Stimulated activated CD8-positive, alpha-beta memory T cell treated with anti-CD3 and anti-CD28 coated beads, Interleukin-4, amount 100 ng/mL, for 4 hours (primary cell): ENCODE measurements at places on chromosomes 5 and 9.

- DNase-seq: no peak
These were observed 118.1 kb downstream of the SIL1 start for GRCh38 chr5:139079991-139080610.

- no peak for DNase-seq
These were observed 49.9 kb upstream of the JAK2 start for GRCh38 chr9:4935001-4935672.

- DNase-seq: no peak
These were observed 120.6 kb downstream of the FOCAD start for GRCh38 chr9:20804489-20805250.

DNA sequence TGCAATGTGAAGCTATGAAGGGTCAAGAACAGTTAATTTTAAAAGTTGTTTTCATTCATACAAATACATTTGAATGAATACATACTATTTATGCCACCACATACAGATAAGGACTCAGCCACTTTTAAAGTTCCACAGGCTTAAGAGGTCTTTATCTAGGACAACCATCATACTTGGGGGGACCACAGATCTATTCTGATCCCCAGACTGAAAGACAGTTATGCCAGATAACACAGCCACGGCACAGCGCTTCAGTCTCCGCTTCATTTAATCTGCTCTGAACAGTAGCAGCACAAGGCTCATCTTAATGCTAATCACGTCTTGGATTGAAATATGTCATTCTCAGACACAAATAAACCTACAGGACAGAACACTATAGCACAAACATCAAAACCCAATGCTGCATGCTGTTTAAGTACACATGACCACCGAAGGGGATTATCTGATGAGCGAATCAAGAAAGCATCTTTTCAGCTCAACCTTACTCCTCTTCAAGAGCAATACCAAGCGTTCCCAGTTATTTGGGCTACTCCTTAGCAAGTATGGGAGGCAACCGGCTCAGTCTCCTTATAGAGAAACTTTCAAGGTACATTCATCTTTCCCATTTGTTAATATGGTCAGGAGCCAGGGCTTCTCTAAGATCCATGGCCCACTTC lies 33.3 kb downstream of the PUM3 start:
- DNase-seq: no peak

DNA sequence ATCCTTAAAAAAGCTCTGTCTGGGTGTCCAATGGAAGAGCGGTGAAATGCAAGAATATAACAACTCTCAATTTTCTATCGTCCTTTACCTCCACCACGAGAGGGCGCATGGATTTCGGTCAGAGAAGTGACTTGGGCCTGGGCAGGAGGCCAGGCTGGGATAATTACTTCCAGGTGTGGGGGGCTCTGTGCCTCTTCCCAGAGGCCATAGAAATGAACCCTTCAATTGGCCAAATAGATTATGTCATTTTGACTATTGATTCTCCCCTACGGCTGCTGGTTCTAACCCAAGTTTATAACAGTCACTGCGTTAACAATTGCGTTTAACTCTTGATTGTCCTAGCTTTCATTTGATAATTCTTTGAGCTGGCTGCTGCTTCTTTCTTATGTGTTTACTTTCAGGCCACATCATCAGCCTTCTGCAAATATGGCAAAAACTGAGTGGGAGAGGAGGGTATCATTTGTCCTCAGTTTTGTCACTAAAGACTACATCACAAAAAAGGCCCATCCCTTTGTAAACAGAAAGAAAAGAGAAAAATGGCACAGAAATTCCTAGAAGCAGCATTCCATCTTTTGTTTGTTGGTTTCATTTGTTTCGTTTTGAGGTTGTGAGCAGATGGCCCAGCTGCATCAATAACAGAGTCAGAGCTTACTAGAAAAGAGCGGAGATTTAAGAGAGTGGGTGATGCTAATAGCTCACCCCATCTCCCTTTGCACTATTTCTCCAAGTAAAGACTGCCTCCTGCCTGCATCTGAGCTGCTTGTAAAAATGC lies 45.4 kb upstream of the ZFR start:
- peak; percentile 20 for DNase-seq

DNA sequence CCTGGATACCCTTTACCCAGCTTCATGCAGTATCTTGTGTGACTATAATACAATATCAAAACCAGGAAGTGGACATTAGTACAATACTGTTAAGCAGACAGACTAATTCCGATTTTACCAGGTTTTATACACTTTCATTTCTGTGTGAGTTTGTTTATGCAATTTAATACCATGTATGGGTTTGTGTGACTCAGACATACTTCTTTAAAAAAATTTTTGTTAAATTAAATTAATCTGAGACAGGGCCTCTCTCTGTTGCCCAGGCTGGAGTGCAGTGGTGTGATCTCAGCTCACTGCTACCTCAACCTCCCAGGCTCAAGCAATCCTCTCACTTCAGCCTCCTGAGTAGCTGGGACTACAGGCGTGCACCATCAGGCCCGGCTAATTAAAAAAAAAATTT lies 156.8 kb downstream of the GAPVD1 start:
- DNase-seq: no peak

DNA sequence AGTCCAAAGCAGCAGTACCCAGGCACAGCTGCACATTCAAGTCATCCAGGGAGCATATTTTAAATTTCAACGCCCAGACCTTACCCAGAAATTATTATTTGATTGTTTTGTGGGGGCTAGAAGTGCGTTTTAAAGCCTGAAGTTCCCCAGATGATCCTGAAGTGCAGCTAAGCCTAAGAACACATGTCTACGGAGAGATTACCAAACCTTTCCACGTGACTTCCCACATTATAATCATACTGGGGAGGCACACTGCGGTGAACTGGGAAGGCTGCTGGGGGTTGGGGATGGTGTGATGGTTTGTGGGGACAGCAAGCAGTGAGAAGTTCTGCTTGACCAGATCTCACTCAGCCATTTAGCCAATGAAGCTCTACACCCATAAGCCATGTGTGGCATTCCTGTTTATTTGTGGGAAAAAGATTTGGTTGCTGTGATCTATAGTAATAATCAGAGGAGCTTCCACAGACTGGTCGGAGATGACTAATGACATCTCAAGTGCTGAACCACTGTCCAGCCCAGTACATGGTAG lies 93.4 kb upstream of the CDH6 start:
- DNase-seq: no peak

DNA sequence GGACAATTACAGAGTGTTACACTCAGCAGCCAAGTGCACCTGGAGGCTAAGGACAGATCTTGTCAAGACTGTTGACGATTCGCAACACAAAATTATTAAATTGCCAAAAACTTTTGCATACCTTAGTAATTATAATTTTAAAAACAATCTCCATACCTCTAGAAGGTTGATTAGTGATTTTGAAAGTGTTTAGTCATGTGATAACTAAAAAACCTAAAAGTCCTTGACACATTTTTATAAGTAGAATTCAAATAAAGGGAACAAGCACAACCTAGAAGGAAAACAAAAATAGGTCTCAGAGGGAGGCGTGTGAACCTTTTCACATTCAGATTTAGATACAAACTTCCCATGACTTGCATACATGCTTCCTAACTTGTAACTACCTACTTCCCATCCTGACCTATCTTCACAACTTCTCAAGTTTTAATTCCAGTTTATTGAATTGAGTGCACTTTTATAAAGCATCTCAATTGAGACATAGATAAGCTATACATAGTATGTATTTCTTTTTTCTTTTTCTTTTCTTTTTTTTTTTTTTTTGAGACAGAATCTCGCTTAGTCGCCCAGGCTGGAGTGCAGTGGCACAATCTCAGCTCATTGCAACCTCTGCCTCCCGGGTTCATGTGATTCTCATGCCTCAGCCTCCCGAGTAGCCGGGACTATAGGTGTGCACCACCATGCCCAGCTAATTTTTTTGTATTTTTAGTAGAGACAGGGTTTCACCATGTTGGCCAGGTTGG lies 5.8 kb downstream of the ZNF367 start:
- no peak for DNase-seq

GRCh38 chr9:121537283-121537682 lies 37.6 kb upstream of the GGTA1 start:
- DNase-seq: no peak

GRCh38 chr5:10301266-10301665 lies 6.4 kb downstream of the CMBL start:
- DNase-seq: no peak

GRCh38 chr5:80701597-80701996 lies 46.8 kb upstream of the DHFR start:
- DNase-seq: no peak

- no peak for DNase-seq
These were observed 479.5 kb downstream of the SPATA31A7 start for GRCh38 chr9:61669352-61669751.

GRCh38 chr5:61617039-61617438 lies 285.0 kb downstream of the ZSWIM6 start:
- no peak for DNase-seq

DNA sequence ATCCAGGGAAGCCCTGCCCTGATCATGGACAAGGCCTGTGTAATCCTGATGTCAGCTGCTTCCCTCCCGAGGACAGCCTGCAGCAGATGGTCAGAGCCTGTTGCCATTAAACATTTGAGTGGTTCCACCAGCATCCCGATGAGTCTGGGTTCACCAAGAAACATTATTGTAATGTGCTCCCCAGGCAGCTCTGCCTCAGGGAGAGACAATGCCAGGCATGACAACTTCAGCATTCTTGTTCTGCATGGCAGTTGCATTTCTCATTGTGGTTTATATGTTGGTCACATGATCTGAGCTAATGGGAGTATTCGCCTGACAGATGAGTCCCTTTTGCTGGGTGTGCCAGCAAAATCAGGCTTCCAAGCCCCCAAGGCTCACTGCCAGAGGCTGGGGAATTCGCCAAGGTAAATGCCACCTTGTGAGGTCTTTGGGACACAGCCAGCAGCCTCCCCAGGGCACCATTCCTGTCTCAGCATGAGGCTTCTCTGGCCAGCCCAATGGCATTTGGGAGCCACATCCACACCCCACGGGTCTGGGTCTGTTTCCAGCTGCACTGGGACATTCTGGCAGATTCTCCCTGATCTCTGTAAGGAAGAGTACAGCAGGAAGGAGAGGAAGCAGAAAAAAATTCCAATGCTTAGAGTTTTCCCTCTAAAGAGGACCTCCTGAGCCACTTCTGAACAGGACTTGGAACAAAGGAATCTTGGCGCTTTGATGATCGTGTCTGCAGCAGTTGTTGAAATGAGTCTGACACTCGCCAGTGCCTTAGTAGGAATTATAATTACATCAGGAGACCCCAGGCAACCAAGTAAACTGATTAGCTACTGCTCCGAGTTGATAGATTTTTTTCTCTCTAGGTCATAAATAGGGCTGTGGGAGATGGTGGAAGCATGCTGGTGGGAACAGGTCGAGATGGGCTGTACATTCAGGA lies 18.7 kb downstream of the KCNIP1 start:
- DNase-seq: no peak

- DNase-seq: no peak
These were observed 812.0 kb downstream of the CDH18 start for GRCh38 chr5:19175776-19176570.

- DNase-seq: no peak
These were observed 29.1 kb downstream of the TNC start for GRCh38 chr9:115088860-115089259.

- no peak for DNase-seq
These were observed 36.1 kb upstream of the RANBP6 start for GRCh38 chr9:6051511-6051950.

- no peak for DNase-seq
These were observed 166.4 kb upstream of the TLX3 start for GRCh38 chr5:171142617-171143016.

DNA sequence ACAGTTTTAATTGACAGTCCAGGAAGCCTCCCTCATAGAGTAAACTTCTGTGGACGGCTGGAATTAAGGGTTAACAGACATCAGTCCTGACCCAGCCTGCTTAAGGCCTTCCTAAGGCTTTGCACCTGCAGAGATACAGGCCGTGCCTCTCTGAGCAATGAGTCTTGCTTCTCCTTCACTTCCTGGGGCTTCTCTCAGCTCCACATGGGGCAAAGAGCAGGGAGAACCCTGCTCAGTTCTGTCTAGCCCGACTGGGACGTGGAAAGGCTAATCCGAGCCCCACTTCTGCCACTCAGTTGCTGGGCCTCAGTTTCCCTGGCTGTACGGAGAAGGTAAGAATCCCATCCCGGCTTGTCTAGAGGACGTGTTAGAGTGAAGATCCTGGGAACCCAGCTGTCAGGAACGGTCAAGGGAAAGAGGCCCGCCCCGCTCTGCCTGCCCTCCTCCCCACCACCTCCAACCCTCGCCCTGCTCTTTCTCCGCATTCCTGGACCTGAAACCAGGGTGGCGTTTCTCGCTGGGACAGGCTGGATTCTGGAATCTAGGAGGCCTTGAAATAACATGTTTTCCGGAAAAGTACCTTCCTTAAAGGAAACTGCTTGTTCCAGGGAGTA lies 6.5 kb downstream of the SPAAR start:
- no peak for DNase-seq

GRCh38 chr9:93390953-93391515 lies 60.5 kb upstream of the FAM120A start:
- no peak for DNase-seq

DNA sequence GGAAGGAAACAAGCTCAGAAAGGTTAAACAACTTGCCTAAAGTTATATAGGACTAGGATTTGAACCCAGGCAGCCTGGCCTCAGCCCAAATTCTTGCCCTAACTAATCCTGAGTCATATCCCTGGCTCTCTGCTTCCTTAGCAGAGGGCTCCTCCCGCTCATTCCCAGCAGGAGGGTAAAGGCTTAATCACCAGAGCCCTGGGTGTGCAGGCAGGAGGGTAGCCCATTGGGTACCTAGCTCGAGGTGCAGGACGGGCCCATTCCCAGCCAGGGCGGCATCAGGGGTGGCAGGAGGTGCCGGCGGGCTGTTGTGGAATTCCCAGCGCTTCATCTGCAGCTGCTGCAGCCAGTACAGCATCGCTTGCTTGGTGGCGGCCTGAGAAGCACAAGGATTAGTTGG lies 3.9 kb downstream of the TBC1D2 start:
- DNase-seq: no peak

- DNase-seq: no peak
These were observed 276.5 kb downstream of the SLIT3 start for GRCh38 chr5:169024421-169024820.

- DNase-seq: no peak
These were observed 13.1 kb upstream of the SLC12A7 start for GRCh38 chr5:1125030-1125357.

GRCh38 chr5:32777733-32778132 lies 66.6 kb downstream of the NPR3 start:
- no peak for DNase-seq

DNA sequence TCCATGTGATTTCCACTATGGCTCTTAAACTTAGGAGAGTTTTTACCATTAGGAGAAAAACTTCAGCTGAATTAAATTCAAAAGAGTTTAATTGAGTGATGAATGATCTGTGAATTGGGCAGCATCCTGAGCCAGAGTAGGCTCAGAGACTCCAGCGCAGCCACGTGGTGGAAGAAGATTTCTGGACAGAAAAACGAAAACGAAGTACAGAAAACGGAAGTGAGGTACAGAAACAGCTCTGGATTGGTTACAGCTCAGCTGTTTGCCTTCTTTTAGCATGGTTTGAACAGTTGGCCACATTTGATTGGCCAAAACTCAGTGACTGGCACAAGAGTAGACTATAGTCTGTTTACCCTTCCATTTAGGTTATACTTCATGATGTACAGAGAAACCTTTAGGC lies 69.2 kb upstream of the PLPP1 start:
- no peak for DNase-seq
